T47D (cell line): ENCODE measurements at places on chromosomes 11 and 22.

- DNase-seq, result no peak
Observed at GRCh38 chr22:27797520-27798391, 3.8 kb downstream of the MN1 start.

- DNase-seq, result peak; percentile 81
Observed at GRCh38 chr11:67371189-67371910, 2.0 kb downstream of the CLCF1 start.

- no peak for DNase-seq
Observed at GRCh38 chr11:97754976-97755375, 1265.8 kb upstream of the CNTN5 start.

DNA sequence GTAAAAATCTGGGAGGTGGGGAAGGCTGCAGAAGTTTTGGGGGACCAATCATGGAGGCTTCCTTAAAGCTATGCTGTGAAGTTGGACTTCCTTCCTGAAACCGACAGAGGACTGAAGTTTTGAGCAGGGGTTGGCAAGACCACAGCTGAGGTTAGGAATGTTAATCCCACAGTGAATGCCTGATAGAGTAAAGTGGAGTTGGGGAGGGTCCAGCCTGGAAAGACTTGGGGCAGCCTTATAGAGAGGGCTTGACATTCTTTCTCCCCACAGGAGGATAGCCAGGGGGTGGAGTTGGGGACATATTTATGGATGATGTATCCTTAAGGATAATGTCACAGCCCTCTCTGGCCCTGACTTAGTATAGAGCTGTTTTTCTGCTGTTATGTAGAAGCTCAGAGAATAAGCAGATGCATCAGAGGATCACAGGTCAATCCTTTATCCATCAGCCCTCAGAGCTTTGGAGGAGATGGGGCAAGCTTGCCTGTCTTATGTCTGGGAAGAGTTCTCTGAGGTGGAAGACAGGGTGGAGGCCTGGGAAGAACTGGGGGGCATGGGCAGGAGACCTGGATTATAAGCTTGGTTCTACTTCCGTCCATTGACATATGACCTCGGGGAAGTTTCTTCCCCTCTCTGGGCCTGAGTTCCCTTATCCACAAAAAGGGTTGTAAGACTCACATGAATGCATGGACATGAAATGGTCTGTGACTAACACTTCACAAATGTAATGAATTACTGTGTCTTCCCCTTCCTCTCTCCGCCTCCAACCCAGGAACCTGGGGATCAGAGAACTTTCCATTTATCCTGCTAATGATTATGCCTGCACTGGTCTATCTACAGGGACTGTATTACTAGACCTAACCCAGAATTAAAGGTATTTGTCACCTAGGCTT lies 317.8 kb downstream of the MIAT start:
- no peak for DNase-seq

DNA sequence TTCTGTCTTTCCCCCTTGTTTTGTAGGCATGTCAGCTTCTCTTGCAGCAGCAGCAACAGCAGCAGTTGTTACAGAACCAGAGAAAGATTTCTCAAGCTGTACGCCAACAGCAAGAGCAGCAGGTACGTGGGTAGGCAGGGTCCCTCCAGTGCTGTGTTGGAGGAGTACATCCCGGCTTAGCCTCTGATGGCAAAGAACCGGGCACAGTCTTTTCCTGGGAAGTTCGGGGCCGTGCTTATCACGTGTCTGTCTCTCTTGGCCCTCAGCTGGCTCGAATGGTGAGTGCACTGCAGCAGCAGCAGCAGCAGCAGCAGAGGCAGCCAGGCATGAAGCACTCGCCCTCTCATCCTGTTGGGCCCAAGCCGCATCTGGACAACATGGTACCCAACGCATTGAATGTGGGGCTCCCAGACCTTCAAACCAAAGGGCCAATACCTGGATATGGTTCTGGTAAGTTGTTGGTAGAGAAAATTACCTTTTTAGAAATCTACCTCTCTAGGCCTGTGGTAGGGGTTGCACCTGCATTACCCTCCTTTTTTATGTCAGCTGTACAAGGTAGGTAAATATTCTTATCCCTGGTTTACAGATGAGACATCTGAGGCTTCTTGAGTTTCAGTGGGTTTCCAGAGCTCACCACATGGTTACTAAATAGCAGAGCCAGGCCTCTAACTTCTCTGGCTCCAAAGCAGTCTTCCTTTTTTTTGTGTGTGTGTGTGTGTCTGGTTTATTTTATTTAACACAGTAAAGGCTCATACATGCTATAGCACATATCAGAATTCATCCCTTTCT lies 45.2 kb upstream of the ADSL start:
- DNase-seq, result no peak

- peak; percentile 94 for DNase-seq
Observed at GRCh38 chr22:44975427-44976262, 34.2 kb downstream of the PHF21B start.

DNA sequence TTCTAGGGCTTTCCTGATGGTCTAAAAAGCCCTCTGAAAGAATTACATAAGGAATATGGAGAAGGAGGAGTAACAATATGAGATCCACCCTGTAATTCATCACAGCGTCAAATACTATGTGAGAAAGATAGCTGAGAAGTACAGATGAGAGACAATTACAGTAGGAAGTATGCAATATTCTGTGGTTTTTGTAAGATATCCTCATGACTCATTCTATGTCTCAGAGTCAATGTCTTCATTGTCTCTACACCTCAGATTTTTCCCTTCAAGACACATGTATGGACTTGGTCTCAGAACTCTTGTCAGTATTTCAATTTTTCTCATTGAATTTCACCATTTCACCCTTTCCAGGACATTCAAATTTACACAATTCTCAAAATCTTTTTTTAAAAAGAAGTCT lies 343.3 kb upstream of the CTSC start:
- DNase-seq, result no peak

- peak; percentile 59 for DNase-seq
Observed at GRCh38 chr11:86802601-86803051, 2.3 kb downstream of the PRSS23 start.

GRCh38 chr11:120834686-120835210 lies 189.2 kb upstream of the TBCEL start:
- no peak for DNase-seq

- DNase-seq, result peak; percentile 47
Observed at GRCh38 chr11:2531277-2531986, 86.6 kb downstream of the KCNQ1 start.

- DNase-seq, result no peak
Observed at GRCh38 chr11:5449023-5449422, at the start of gene OR51I2. Gene OR51I2, plus strand, starts transcription at chr11:5449323. Its CDS starts 4,166 bp downstream, at chr11:5453489.

GRCh38 chr11:6530848-6531247 lies 33.8 kb downstream of the DNHD1 start:
- DNase-seq, result no peak

GRCh38 chr11:36153551-36153950 lies 135.7 kb downstream of the COMMD9 start:
- DNase-seq, result no peak

- no peak for DNase-seq
Observed at GRCh38 chr11:96139691-96140090, 203.3 kb downstream of the MAML2 start.

GRCh38 chr22:32355760-32356159 lies 1.9 kb upstream of the RFPL3 start:
- DNase-seq, result peak; percentile 62

GRCh38 chr11:10360835-10361234 lies 56.0 kb downstream of the ADM start:
- no peak for DNase-seq

DNA sequence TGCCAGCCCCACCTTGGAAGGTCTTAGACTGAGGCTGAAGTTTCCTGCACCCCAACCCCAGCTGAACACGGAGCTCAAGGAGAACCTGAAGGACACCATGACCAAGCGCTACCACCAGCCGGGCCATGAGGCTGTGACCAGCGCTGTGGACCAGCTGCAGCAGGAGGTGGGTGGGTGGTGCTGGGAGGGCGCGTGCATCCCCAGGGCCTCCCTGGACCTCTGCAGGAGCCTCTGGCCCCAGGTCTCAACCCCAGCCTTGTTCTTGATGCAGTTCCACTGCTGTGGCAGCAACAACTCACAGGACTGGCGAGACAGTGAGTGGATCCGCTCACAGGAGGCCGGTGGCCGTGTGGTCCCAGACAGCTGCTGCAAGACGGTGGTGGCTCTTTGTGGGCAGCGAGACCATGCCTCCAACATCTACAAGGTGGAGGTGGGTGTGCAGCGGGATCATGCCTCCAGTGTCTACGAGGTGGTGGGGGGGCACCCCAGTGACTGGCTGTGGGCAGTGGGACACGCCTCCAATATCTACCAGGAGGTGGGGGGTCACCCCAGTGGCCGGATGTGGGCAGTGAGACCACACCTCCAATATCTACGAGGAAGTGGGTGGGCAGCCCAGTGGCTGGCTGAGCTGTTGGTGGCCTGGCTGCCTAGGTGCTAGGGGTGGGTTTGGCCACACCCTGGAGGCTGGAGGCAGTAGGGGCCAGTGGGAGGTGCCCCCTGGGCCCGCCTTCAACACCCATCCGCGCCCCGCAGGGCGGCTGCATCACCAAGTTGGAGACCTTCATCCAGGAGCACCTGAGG lies 4.6 kb downstream of the CD151 start:
- no peak for DNase-seq

DNA sequence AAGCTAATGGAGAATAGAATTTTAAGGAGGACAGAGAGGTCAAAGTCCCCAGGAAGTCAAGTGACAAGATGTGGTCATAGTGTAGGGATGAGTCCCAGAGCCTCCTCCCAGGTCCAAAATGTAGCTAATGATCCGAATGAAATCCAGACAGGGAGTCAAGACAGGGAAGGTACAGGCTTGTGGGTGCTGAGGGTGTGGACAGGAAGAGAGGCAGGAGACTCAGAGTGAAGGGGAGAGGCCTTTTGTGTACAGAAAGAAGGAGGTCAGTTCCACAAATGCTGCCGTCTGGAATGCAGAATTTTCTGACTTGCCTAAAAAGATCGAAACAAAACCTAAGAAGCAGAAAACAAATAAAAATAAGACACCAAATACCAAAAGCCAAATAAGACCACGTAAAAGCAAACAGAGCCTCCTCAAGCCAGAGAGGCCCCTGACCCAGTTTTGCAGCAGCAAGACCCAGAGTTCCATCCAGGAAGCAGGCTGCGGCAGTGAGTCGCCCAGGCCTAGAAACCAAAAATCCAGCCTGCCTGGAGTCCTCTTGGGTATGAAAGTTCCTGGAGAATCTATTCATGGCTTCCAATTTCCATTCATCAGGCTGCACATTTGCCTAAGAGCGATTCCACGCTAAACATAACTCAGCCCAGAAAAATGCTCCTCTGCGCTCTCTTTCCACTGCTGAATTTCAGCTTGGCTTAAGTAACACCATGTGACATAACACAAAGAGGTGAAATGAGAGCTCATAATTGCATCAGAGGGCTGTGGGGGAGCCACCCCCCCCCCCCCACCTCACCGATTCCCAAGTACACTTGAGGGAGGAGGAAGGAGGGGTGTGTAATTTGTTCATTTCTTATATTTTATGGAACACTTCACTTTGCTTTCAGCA lies 71.2 kb downstream of the KIRREL3 start:
- no peak for DNase-seq
